ENCODE measurements at places on chromosomes 5 and 9.

DNA sequence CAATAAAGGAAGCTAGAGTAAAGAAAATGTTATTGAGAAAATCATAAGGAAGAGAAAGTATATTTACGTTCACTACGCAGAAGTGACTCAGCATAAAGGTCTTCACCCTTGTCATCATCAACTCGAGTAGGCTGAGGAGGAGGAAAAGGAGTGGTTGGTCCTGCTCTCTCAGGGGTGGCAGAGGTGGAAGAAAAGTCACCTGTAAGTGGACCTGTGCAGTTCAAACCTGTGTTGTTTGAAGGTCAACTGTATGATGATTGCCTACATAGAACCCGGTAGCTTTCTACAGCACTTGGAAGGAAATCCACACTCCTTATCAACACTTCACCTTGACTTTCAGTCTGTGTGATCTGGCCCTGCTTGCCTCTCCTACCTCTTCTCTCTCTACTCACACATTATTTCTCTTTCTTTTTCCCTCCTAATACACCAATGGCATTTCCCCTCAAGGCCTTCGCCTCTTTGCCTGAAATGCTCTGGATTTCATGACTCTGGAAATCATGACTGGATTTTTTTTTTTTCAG, 109.3 kb upstream of the CPEB4 start:
- DNase-seq = no peak

- no peak for DNase-seq
Measured at GRCh38 chr5:81226286-81226685, 6.8 kb upstream of the CKMT2 start.

- DNase-seq = no peak
Measured at GRCh38 chr5:129096382-129096991, 1.9 kb downstream of the ISOC1 start.

GRCh38 chr9:88998911-88999310, 7.6 kb downstream of the S1PR3 start:
- no peak for DNase-seq

- no peak for DNase-seq
Measured at GRCh38 chr9:110006657-110007056, 201.3 kb downstream of the C9orf152 start.

DNA sequence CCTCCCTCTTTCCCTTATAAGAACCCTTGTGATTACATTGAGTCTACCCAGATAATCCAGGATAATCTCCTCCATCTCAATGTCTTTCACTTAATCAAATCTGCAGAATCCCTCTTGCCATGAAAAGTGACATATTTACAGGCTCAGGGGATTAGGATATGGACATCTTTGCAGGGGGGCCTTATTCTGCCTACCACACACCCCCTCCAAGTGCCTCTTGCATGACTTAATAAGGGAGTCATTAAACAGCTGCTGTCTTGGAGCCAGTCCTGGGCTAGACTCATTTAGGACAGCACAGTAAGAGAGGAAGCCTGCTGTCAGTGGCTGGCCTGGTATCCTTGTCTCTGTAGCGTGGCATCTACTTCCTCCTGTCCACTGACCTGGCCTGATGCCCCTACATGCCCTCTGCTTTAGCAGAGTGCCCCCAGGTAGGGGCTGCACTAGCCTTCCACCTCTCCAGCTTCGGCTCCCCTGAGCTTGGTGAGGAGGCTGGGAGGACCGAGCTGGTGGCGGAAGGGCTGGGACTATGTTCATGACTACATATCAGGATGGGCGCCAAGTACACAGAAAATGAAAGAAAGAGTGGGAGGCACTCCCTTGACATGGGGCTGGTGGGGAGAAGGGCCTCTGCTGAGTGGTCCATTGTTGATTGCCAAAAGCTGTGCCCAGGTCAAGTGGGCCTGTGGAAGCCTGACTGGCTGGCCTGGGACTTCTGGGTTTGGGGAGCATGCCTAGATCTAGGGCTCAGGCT, 17.2 kb downstream of the ENHO start:
- DNase-seq = no peak

DNA sequence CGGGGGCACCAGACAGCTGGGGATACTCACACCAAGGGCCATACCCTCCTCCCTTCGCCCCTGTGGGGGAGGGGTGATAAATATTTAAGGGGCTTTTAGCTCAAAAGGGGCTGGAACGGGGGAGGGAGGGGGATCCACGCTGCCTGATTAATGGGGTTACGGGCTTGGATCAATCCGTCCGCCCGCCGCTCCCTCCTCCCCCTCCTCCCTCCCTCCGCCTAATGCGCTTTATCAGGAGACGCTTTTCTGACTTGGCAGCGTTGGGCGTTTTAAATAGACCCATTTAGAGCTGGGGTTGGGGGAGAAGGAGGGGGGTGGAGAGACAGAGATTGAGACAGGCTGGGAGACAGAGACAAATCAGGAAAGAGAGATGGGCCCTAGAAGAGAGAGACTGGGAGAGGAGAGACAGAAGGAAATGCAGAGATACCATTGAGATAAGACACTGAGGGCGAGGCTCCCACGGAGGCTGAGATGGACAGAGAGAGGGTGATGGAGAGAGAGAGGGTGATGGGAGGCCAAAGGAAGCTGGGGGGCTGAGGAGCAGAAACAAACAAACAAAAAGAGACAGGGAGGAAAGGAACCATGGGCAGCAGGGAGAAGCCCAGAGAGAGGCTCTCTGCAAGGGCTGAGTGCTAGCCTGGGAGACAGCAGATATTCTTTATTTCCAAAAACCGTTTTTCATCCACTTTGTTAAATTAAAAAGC, 10.3 kb downstream of the CNTFR start:
- DNase-seq = no peak

DNA sequence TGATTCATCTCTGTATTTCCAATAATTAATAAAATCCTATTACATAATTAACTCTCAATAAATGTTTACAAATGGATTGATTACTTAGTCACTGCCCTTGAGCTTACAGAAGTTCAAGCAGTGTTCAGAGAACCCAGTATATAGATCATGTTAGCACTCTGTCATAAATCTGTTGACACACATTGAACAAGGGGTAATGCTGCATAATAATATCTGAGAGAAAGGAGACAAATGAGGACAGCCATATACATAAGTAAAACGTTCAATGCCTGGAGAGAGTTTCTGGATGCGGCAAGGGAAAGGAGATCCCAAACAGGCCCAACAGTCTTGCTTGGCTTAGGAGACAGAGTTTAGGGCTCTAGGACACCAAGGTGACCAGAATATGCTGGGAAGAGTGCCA, 270.2 kb downstream of the FBXL17 start:
- no peak for DNase-seq

DNA sequence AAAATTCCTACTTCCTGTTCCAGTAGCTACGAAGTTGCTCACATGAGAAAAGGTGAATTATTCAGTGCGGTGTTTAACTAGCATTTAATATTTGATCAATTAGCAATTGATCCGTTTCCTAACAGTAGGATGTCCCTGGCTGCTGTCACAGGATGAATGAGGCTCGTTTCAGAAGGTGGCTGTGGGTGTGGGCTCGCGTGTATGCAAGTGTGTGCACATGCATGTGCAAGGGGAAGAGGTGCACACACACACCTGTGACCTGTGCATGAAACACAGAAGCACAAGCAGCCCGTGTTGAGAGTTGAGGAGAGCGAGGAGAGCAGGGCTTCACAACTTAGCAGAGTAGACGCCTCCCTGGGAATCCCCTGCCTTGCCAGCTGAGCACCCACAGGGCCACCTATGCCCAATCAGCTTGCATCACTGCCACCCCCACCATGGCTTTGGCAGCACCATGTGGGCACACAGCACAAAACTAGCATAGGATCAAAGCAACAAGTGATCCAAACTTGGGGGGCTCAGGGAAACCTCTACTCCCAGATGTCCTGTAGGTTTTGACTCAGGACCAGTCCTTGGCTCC, 107.2 kb downstream of the C5orf15 start:
- DNase-seq = no peak

DNA sequence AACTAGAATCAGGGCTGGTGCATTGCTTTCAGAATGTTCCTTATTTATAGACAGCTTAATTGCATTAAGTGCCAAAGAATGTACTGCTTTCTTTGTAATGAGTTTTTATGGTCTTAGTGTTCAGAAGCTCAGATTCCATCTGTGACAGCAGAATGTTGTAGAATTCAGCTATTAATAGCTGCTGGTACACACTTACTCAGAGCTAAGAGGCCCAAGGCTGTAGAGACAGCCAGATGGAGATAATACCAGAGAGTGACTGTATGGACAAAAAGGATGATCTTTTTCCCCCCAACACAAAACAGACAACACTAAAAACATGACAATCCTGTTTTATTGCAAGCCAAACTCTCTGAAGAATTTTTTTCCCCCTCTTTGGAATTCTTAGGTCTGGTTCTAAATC, 50.2 kb downstream of the PPP2R2B start:
- peak; percentile 47 for DNase-seq

DNA sequence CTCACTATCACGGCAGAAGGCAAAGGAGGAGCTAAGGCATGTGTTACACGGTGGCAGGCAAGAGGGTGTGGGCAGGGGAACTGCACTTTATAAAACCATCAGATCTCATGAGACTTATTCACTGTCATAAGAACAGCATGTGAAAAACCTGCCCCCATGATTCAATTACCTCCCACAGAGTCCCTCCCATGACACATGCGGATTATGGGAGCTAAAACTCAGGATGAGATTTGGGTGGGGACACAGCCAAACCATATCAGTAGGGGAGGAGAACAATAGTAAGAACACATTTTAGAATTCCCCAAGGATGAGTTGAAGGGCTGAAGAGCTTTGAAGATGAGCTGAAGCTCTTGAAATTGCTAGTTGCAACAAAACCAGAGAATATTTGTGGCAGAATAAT, 287.9 kb downstream of the SMARCA2 start:
- no peak for DNase-seq

- DNase-seq = no peak
Measured at GRCh38 chr9:123562844-123563346, 206.9 kb downstream of the CRB2 start.

GRCh38 chr5:173320259-173320658, 8.0 kb downstream of the STC2 start:
- no peak for DNase-seq

DNA sequence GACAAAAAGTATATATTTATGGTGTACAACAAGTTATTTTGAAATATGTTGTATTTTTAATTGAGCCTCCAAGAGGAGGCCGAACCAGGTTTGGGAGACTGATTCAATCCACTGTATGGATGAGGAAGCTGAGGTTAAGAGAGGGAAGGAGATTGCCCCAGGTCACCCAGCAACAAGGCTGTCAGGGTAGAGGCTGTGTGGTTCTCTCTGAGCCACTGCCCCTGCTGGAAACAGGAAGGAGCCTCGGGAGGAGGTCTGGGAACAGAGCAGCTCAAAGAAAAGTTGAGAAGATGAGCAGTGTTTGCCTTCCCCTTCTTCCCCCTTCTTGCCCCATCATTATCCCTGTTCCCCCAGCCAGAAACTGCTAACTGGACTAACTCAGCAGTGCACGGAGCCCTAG, 6.6 kb upstream of the FAT2 start:
- no peak for DNase-seq

DNA sequence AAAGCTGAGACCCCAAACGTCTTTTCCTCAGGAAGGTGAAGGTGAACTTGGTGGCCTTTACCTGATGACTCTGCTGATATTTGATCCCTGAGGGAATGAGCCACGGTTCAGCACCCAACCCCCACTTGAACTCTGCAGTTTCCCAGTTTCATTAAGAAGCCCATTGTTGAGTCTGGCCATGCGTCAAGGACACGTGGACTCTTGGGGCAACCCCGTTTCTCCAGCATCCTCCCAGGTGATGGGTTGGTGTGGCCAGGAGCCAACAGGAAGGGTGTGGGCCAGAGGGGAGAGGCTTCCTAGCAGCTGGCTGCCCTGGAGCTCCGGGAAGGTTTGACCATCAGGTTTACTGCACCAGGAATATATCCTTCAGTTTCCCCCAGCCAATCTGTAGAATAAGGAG, 59.5 kb upstream of the GNE start:
- DNase-seq = no peak

GRCh38 chr5:105754056-105754455, 1916.7 kb downstream of the EFNA5 start:
- DNase-seq = no peak

DNA sequence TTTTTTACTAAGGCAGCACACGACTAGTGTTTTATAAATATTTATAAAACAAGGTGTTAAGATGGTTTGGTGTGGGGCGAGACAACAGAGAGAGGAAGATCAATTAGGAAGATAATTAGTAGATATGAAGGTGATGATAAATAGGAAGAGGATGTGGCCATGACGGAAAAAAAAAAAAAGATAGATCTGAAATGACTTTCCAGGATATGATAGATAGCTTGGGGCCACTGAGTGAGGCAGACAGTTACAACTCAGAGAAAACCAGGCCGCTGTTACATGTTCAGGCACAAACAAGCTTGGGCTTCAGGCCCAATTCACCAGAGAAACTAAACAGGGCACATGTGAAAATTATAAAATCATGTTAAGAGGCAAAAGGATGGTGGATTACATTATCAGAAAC, 43.2 kb downstream of the KIAA0825 start:
- no peak for DNase-seq

DNA sequence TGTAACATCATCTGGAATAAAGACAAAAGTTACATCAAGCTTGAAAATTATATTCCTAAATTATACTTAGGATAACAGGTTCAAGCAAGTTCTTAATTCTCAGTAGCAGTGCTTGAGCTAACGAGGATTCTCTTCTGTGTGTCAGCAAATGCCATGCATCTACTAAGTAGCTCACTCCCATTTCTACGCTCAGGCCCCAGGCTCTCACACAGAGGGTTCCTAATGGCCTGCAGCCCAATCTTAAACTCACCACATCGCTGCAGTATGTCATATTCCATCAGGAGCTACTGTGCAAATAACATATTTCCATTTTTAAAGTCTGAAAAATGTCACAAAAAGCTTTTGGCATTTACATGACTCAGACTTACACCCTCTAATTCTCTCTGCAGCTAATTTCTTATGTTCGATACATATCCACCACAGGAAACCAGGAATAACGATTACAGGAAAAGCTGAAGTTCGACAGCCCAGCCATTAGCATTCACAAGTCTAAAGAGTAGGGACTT, 474.8 kb downstream of the EFNA5 start:
- no peak for DNase-seq

- no peak for DNase-seq
Measured at GRCh38 chr9:114968671-114969070, 38.3 kb upstream of the TNFSF8 start.

GRCh38 chr5:115384587-115385375, 88.3 kb upstream of the CCDC112 start:
- DNase-seq = no peak

DNA sequence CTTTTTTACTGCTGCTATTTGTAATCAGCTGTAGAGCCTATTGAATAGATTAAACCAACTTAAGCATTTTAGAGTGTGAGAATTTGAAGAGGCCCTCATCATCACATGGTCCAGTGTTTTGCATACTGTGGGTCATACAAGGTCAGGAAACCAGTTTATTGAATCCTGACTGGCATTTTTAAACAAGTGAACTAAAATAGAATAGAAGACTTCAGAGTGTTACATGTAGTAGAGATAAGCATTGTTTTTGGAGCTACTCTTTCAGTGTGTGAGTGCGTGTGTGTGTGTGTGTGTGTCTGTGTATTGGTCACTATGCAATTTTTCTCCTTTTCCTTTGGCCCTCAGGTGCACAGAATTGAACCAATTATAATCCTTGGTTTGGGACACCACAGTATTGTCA, 114.4 kb downstream of the SLC28A3 start:
- DNase-seq = no peak

GRCh38 chr5:97543166-97543565, 360.1 kb upstream of the RIOK2 start:
- DNase-seq = no peak

All from NCI-H1694 treated with DMSO at 0.1 percent for 48 hours (cell line).